ENCODE measurements at places on chromosomes 1 and 21.
A peak's percentile ranks its signal among the peaks of the same experiment; 100 is the strongest.

DNA sequence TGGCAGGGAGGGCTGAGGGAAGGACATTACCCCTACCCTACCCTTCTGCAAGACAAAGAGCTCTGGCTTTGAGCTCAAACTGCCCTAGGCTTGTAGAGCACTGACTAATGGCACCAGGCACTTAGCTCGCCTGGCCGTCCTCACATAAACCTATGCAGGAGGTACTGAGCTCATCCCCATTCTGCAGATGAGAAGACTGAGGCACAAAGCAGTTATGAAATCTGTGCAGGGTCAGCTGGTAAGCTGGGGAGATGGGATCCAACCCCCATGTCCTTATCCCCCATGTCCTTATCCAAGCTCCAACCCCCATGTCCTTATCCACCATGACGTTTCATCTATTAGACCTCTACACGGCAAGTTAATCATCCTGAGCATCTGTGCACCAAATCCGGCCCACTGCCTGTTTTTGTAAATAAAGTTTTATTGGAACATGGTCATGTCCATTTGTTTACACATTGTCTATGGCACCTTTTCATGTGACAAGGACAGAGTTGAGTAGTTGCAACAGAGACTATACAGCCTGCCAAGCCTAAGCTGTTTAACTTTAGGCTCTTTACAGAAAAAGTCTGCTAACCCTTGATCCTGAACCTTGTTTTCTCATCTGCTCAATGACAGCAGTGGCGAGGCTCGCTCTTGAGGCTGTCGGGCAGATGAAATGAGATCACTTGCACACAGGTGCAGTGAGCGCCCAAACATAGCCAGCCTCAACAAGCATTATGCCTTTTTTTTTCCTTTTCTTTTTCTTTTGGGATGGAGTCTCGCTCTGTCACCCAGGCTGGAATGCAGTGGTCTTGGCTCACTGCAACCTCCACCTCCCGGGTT is 86.8 kb downstream of the FBXO2 start:
- DNase-seq: no peak

- no peak for DNase-seq
Observed at GRCh38 chr1:207999972-208000371, 89.0 kb upstream of the CD34 start.

GRCh38 chr1:243258731-243259130 is 2.9 kb downstream of the SDCCAG8 start:
- no peak for DNase-seq

DNA sequence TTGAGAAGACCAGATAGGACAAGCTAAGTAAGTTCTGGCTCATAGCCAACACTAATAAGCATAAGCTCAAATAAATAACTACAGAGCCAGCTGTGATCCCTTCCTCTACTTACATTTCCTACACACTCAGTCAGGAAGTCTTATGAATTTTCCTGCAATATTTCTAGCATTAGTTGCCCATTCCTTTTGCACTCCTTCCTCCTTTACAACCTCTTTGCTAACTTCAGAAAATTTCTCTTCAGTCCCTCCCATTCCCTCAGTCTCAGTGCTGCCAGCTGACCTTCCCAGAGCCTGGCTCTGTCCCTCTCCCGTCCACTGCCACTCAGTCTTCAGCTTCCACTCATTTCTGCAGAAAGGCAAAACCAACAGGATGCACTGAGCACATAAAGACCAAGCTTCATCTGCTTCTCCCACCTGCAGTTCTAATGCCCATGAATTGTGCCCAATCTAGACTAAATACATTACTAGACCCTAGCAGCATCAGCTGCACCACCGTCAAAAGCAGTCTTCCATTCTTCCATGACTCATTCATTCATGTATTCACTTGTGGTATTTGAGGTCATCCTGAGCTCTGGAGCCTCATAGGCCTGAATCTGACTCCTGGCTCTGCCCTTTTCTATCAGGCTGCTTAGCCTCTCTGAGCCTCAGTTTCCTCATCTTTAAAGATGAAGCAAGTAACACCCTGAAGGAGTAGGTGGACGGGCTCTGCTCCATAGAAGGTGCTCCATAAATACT is 54.6 kb upstream of the SIPA1L2 start:
- no peak for DNase-seq

GRCh38 chr1:19128968-19129514 is 81.0 kb downstream of the UBR4 start:
- no peak for DNase-seq

DNA sequence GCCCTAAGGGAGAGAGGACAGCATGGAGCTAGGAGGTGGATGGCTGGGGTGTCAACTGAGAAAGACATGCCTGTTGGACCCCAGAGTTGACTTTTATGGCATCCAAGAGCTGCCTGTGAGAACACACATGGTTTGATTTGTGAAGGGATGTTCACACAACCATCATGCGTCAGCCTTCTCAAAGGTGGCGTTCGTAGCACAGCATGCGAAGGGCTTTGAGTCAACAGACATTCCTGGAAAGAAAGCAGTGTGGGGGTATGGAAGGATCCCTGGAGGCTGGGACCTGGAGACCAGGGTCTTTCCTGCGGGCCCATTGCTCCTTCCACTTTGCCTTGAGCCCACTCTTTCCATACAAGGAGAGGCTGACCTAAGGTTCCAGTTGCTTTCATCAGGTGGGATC is 6.4 kb upstream of the WNT3A start:
- peak; percentile 3 for DNase-seq

DNA sequence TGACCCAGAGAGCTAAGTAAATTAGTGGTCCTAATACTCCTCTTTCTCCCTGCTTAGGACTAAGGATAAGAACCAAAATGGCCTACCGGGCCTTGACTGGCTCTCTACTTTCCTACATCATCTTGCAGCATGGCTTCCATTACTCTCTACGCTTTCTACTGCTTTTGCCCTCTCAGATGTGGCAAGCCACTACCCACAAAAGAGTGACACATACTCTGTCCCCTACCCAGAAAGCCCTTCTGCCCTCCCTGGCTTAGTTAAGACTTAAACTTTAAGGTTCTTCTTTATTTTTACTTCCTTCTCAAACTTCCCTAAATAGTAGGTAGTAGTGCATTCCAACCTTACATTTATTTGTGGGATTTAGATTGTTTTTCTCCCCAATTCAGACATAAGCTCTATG is 228.1 kb downstream of the TPR start:
- no peak for DNase-seq

GRCh38 chr1:16032388-16033102 is 10.7 kb downstream of the CLCNKA start:
- no peak for DNase-seq

DNA sequence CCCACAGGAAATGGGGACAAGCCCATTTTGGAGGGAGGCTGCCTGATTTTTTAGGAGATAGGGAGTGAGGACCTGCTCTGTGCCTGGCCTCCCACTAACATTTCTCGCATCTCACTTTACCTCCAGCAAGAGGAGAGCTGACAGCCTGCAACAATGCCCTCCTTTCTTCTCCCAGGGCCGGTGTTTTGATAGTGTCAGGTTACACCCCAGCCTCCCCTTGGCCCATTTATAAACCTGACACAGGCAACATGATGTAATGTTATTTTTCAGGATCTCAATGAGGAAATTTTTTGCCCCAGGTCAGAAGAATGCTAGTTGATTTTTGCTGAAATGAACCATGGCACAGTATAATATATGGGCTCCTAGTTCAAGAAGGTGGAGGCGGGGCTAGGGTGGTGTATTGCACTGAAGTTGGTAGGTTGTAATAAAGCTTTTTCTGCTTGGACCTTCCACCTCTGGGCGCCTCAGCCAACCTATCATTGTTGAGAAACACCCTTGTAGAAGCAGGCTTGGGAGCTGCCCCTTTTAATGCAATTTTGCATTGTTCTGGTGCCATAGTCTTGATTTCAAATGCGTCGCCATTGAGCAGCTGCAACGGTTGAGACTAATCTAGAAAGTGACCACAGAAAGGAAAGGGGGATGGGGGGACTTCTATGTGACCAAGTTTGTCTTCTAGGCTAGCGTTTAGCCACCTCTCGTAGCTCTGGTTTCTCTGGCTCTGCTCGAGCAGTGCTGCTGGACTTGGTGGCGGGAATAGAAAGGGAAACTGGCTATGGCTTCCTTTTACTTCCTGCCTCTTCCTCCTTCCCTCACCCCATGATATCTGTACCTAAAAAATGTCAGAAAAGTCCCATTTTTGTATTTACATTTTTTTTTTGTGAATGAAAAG is 53.0 kb downstream of the PBX1 start:
- no peak for DNase-seq

- DNase-seq: no peak
Observed at GRCh38 chr1:183094351-183094750, 71.1 kb downstream of the LAMC1 start.

DNA sequence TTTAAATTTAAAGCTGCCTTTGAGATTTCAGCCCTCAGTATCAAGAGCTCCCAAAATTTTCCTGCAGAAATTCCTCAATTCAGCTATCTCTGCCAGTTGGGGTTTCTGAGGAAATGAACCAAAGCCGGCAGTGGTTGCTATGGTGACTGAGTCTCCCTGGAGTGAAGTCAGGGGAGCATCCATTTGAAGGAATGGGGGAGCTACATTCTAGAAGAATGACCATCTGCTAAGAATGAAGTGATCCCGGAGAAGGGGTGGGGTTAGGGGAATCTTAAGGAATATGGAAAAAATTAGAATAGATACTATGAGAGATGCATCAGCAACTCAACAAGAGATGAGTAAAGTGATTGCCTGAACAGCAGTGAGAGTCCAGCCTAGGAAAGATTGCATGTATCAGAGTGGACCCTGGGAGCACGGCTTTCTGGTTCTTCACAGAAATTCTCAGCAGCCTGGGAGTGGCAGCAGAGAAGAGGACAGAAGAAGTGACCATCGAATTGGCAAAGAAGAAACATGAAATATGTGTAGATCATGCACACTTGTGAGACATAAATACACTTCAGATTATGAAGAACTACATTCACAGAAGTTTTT is 94.7 kb downstream of the CHD1L start:
- no peak for DNase-seq

DNA sequence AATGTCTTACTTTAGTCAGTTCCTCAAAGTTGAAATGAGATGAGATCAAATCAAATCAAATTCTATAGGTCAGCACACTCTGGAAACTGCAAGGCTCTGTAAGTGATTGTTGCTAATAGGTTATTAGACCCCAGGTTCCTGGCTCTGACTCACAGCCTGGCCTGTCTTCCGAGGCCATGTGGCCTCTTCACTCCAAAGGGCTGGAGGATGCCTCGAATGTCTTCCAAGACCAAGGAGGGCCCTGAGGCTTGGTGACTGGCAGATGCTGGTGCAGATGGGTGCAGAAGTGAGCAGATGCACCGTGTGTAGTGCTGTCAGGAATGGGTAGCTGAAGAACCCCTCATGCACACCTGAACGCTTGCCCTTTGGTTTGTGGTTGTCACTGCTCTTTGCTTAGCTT is 113.4 kb downstream of the MAB21L3 start:
- DNase-seq: no peak

GRCh38 chr21:21002153-21002552 is 3.9 kb downstream of the NCAM2 start:
- DNase-seq: no peak

GRCh38 chr21:45164838-45165237 is 90.5 kb downstream of the ADARB1 start:
- DNase-seq: no peak

GRCh38 chr1:5430911-5431697 is 561.1 kb downstream of the NPHP4 start:
- no peak for DNase-seq

DNA sequence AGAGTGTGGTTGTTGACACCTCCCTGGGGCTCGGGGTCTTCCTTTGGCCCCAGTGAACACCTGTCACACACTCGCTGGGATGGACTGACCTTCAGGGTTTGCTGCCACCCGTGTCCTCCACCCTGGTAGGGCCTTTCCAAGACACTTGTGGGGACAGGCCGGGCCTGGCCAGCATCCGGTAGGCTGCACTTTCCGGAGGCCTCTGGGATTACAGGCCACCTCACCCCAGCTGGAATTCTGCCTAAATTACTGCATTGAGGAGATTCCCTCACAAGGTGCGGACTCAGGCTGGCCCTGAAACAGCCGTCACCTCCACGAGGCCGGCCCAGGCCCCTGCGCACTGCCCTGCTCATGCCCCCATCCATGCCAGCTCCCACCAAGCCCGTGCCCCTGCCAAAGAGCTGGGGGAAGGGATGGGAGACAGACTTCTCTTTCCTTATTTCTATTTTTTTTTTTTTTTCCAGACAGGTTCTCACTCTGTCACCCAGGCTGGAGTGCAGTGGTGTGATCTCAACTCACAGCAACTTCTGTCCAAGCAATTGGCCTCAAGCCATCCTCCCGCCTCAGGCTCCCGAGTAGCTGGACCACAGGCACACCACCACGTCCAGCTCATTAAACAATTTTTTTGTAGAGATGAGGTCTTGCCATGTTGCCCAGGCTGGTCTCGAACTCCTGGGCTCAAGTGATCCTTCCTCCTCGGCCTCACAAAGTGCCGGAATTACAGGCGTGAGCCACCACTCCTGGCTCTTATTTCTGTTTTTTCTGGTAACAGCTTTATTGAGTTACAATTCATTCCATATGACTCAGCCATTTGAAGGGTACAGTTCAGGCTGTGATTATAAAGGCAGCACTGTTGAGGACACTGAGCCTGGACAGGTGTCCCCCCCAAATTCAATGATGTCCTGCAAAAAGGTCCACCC is 11.3 kb downstream of the CSTB start:
- no peak for DNase-seq

GRCh38 chr1:229148041-229148671 is 122.8 kb upstream of the RAB4A start:
- no peak for DNase-seq

DNA sequence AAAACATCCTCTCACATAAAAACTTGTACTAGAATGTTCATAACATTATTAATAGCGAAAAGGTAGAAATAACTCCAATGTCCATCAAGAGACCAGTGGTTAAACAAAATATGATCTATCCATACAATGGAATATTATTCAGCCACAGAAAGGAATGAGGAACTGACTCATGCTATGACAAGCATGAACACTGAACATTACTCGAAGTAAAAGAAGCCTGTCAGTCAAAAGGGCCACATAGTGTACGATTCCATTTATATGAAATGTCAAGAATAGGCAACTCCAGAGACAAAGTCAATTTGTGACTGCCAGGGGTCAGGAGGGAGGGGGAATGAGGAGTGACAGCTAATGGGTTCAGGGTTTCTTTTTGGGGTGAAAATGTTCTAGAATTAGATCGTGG is 2.3 kb downstream of the VPS26C start:
- no peak for DNase-seq

- no peak for DNase-seq
Observed at GRCh38 chr1:186518395-186518794, 57.5 kb upstream of the PDC start.

- DNase-seq: no peak
Observed at GRCh38 chr1:118104951-118105350, 80.1 kb downstream of the SPAG17 start.

Measured in activated CD4-positive, alpha-beta T cell treated with anti-CD3 and anti-CD28 coated beads for 1 hour (primary cell).